ENCODE measurements at places on chromosomes 5 and 9.
A peak's percentile ranks its signal among the peaks of the same experiment; 100 is the strongest.

DNA sequence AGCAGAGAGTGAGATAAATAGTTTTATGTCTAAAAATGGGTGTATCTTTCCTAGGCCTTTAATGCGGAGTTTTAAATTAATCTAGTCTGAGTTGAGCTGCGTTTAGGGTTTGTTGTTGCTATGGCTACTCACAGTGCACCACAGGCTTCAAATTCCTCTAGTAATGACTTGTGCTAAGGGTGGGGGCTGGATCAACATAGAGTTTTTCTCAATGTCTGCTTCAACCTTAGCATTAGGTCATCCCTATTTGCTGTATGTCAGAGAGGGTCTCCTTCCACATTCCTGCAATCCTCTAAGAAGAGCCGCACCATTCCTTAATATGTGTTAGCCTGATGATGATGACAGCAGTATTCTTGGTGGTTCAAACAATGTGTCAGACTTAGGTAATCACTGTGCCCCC, 465.6 kb upstream of the KIF2A start:
- peak; percentile 20 for DNase-seq

DNA sequence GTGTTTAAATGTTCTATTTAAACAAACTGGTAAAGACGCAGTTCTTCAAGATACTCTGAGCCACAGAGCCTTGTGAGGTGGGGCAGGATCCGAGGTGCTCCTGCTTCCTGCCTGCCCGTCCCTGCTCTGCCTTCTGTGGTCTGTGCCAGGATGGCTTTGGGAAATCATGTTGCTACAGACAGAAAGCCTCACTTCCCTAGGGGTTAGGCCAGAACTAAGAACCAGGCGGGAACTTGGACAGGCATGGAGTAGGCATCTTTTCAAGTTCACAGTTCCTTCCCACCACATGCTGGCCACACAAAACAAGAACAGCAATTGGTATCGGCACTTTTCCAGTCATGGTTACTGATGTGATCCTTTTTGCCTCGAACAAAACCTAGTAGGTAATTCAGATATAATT, 67.7 kb upstream of the SPOCK1 start:
- DNase-seq: no peak

DNA sequence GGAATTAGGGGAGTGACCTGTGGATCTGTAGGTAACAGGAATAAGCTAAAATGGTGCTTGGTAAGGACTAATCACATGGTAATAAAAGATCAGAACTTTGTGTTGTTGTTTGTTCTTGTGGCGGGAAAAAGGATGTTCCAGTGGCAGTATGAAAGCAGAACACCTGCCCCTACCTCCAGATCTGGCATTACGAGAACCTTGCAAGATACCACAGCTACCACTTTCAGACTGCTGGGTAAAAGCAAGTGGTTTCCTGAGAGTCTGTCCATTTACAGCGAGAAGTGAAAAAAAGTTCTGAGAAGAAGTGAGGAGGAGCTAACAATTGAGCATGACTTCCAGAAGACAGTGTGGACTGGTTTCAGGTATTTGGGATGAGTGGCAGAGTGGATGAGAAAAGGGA, 252.5 kb downstream of the TLE4 start:
- no peak for DNase-seq

GRCh38 chr5:25009063-25009462, 364.3 kb upstream of the CDH10 start:
- DNase-seq: no peak

GRCh38 chr5:170131235-170131634, 25.5 kb downstream of the FOXI1 start:
- DNase-seq: no peak

GRCh38 chr5:83404182-83404716, 67.3 kb upstream of the VCAN start:
- DNase-seq: no peak

DNA sequence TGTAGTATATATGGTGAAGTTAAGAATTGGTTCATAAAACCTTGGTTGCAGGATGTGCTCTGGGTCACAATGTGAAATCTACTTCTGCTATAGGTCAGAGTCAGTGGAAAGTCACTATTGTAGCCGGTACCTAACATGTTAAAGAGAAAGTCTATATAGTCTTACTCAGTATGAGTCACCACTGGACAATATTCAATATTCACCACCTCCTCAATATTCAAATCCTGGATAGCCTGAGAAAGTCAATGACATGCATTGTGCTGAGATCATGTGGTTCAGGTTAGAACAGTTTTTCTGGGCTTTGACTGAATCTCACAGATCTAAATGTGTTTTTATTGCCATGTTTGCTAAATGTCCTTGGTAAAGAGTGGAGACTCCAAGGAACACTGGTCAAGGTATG, 108.8 kb downstream of the HMHB1 start:
- peak; percentile 42 for DNase-seq

DNA sequence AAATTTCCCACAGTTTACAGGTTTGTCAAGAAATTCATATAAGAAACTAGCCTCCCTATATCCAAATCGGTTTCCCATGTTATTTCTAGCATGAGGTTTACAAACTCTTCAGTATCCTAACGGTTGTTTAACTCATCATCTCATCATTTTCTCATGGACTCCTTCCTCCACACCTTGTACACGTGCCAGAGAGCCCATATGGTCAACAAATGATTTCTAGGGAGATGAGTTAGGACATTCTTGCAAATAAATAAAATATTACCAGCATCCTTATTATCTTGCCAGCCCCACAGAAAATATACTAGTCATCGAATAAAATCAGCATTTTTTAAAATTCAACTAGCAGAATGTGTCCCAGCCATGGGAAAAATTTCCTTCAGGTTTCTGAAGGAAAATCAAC, 285.2 kb downstream of the EBF1 start:
- no peak for DNase-seq

DNA sequence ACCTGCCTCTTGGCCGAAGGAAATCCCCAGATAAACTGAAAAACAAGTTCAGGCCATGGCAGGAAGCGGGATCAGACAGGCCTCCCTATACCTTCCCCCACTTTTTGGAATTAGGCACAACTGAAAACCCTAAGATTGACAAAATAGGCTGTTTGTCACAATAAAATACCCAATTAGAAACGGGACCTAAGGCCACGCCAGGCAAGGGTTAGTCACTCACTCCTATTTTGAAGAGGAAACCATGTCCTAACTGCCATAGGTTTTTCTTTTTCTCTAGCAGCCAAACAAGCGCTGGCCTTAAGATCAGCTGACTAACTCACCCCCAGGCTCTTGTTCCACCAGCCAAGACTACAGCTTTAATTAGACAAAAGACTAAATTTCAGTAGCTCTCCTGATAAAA, 11.9 kb downstream of the FBP2 start:
- DNase-seq: no peak

DNA sequence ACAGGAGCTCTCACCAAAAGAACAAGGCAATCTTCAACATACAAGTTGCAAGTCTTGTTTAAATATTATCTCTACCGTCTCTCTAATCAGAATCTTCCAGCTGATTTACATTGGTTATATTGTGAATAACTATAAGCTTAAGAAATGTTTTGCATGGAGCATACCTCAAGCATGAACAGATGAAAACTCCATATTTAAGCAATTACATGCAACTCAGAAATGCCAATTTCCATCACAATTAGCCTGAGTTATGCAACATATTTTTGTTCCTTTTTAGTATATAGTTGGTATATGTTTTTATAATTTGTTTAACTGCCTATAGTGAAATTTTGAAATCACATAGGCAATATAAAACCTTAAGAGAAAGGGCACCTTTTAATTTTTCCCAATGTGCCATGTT, 142.5 kb downstream of the DENND1A start:
- DNase-seq: no peak
